Stimulated activated memory B cell treated with anti-CD40 and anti-IgM and Interleukin-4, amounts not matched to agents 10 μg/mL and 1 μg/mL and 100 μg/mL, for 72 hours (primary cell): ENCODE measurements at places on chromosomes 6 and 20.

DNA sequence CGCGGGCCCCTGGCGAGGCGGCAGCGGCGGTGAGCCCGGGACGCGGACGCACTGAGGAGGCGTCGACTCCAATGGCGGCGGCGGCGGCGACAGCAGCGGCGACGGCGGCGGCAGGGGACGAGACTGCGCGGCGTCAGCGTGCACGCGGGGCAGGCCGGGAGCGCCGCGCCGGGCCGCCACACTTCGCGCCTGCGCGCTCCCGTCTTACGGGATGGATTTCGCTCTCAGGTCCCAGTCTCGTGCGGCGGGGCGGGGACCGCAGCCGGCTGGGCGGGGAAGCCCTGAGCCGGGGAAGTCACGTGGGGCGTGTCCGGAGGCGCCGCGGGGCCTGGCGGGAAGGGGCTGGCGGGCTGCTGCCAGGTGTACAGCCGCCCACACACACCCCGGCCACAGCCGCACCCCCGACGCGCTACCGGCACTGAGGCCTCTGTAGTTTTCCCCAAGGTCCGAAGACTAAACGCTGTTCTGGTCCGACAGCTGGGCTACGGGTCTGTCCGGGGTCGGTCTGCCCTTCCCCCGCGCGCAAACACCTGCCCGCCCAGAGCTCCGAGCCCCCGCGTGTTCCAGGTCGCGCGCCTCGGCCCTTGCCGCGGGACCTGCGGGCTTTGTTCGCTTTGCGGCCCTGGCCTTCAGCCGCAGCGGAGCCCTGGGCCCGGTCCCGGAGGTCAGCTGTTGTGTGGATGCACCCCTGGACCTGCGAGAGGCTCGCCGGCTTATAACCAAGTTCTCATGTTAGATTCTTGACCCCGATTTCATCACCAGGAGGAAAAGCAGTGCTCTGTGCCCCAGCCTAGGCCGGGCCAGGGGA lies at the start of gene YTHDF1:
TSS of gene YTHDF1 (minus strand) at position 91 of the 808 bp plus-strand sequence. CDS start 239 bp downstream, outside the sequence.
- ATAC-seq, result peak; percentile 98

- ATAC-seq, result no peak
Observed at GRCh38 chr6:137156650-137157049, 16.8 kb downstream of the IL22RA2 start.

GRCh38 chr6:110389689-110390382 lies 25.5 kb downstream of the DDO start:
- no peak for ATAC-seq

GRCh38 chr6:154650351-154650750 lies 82.9 kb upstream of the SCAF8 start:
- no peak for ATAC-seq

DNA sequence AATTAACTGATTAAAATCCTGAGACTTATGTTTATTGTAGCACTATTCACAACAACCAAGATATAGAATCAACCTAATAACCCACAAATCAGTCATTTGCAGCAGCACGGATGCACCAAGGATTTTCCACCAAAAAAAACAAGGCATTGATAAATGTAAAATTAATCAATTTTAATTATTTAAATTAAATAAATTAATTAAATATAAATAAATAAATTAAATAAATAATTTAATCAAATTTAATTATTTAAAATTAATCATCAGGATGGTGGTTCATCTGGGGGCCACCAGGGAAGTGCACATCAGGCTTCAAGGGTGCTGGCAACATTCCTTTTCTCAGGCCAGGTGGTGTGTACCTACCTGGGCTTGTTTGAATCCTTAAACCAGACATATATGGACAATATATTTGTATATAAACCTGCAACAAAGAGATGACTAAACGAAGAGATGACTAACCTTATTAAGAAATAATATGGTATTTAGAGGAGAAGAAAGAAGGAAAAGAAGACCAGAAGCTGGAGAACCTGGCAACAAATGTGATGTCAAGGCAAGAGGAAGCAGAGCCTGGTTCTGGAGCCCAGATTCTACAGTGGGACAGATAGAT lies 89.2 kb downstream of the CD164 start:
- no peak for ATAC-seq

DNA sequence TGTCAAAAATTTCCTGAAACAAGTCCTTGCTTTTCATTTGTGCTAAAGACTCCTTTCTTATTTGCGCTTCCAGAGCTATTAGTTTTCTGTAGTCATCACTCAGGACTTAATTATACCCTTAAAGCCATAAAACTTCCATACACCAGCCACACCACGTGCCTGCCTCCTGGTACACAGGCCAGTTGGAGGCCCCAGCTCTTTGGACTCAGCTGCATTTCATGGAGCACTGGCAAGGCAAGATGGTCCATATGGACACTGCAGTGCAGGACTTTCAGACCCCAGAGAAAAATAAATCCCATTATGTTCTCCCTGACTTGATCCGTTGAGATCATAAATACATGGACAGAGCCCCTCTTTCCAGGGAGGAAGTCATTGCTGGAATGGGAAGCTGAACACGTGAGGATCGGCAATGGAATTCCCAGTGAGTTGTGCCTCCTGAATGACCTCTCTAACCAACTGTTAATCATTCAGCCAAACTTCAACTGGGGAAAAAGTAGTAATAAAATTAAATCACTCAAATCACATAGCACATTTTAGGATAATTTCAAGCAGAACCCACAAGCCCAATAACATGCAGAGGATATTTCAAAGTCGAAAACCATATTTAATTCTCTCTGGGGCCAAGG lies 173.1 kb downstream of the HACE1 start:
- ATAC-seq, result no peak

GRCh38 chr6:3209114-3210023 lies 18.1 kb downstream of the TUBB2B start:
- peak; percentile 81 for ATAC-seq

DNA sequence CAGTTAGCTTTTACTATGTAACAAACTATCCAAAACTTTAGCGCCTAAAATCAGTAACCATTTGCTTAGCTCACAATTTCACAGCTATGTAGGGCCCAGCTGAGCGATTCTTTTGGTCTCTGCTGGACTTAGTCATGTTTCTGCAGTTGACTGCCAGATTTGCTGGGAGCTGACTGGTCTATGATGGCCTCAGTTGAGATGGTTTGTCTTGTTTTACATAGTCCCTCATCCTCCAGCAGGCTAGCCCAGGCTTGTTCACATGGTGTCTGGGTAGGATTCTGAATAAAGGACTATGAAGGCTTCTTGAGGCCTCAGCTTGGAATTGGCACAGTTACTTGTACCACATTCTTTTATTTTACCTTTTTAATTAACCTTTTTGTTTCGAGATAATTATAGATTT lies 247.8 kb upstream of the CHD6 start:
- no peak for ATAC-seq

DNA sequence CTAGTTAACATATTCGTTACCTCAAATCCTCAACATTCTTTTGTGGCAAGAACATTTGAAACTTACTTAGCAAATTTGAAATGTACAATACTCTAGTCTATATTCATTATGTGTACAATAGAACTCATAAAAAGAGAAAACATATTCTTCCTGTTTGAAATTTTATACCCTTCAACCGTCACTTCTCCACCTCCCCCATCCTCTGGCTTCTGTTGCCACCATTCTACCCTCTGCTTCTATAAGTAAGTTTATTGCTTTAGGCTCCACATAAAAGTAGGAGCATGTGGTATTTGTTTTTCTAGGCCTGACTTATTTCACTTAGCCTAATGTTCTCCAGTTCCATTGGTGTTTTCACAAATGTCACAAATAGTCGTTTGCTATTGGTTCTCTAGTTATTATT lies 205.3 kb downstream of the TENT5A start:
- no peak for ATAC-seq

DNA sequence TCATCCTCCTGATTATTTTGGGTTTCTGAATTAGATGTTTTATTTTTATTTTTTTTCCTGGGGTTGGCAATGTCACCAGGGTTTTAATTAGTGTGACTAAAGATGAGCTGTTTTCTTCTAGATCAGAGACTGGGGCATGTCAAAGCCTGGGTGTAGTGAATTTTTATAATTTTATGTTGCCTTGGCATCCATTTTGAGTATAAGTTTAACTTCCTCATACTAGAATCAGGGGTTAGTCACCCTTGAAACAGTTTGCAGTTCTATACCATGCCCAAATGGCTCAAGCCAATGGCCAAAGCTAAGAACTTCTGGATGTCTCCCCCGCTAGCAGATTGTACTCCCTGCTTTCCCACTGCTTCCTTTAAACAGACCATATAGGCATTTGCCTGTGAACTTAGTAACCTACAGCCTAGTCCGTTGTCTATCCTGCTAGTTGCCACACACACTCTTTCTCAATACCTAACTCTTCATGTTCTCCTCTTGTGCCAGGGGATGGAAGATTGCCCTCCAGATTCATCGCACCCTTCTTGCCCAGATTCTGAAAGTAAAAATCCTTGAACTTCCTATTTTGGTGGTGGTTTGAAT lies 54.5 kb downstream of the KIAA0408 start:
- ATAC-seq, result no peak

DNA sequence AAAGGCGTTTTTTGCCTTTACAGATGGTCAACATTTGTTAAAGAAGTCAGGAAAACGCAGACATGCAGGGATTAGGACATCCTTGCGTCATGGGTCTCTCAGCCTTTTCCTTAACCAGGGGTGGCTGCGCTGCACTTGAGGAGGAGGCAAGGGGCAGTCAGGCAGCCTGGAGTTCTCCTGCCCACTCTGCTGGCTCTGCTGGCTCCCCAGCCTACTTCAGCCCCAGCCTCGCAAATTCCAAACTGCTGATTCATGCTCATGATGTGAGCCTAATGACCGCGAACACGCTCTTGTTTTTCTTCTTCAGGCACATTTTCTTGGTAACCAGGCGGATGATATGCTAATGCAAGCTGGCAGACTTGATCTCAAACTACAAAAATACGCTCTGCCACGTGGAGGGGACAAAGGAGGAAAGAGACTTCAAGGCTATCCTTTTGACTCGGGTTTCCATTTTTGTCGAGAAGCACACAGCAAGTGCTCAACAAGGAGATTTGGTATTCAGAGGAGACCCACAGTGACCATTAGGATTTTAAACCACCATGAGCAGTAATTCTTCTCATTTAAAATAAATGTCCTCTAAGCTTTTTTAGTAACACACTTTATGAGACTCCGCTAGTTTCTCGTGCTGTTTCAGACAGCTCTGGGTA lies 290.3 kb upstream of the STXBP5 start:
- ATAC-seq, result no peak

DNA sequence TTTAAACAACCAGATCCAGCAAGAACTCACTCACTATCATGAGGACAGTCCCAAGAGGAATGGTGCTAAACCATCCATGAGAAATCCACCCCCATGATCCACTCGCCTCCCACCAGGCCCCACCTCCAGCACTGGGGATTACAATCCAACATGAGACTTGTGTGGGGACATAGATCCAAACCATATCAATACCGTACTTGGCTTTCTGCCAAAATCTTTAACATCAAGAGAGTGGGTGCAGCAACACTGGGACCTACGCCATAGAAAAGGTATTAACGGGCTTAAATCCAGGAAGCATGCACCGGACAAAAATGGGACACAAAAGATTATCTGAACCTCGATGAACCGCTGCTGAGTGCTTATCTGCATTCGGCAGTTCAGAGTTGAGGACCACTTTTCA lies 322.3 kb upstream of the ARID1B start:
- ATAC-seq, result no peak

- no peak for ATAC-seq
Observed at GRCh38 chr20:54620611-54621010, 145.2 kb downstream of the DOK5 start.

GRCh38 chr6:144416773-144417172 lies 131.6 kb downstream of the UTRN start:
- ATAC-seq, result no peak

- ATAC-seq, result no peak
Observed at GRCh38 chr6:2917801-2918445, 14.8 kb upstream of the SERPINB9 start.

DNA sequence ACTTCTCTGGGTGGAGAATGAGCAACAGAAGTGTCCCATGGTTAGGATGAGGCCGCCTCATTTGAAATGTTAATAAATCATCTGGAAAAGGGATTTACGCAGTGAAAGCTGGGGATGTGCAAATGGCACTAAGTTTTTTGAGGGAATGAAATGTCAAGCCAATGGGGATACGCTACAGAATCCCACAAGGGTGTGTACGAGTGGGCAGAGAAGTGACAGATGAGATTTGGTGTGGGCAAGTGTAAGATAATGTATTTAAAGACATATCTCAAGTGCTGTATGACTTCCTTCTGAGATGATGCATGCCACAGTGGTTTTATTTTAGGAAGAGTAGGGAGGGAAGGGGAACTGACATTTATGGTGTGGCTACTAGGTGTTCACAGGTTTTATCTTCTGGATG lies 100.6 kb downstream of the LRFN2 start:
- no peak for ATAC-seq

DNA sequence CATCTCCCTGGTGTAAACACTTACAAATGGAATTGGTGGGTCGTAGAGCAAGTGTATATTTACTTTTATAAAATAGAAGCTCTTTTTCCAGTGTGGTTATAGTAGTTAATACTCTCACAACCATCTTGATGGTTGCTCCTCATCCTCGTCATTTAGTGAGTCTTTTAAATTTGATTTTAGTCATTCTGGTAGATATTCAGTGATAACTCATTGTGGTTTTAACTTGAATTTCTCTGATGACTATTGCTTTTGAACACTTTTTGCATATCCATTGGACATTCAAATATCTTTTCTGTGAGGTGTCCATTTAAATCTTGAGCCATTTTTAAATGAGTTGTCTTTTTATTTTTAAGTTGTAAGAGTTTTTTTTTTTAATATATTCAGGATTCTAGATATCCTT lies 189.2 kb upstream of the PHACTR1 start:
- ATAC-seq, result no peak

DNA sequence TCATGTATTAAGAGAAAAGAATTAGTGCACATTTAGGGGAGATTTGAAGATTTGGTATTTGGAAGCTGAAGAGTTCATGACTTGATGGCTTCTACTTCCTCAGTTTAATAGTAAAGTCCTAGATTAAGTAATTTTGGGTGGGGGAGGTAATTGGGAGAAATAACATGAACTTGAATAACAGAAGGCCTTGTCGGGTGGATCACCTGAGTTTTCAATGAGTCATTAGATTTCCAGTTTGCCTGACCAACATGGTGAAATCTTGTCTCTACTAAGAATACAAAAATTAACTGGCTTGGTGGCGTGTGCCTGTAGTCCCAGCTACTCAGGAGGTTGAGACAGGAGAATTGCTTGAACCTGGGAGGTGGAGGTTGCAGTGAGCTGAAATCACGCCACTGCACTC lies 181.0 kb downstream of the GJA1 start:
- ATAC-seq, result no peak

DNA sequence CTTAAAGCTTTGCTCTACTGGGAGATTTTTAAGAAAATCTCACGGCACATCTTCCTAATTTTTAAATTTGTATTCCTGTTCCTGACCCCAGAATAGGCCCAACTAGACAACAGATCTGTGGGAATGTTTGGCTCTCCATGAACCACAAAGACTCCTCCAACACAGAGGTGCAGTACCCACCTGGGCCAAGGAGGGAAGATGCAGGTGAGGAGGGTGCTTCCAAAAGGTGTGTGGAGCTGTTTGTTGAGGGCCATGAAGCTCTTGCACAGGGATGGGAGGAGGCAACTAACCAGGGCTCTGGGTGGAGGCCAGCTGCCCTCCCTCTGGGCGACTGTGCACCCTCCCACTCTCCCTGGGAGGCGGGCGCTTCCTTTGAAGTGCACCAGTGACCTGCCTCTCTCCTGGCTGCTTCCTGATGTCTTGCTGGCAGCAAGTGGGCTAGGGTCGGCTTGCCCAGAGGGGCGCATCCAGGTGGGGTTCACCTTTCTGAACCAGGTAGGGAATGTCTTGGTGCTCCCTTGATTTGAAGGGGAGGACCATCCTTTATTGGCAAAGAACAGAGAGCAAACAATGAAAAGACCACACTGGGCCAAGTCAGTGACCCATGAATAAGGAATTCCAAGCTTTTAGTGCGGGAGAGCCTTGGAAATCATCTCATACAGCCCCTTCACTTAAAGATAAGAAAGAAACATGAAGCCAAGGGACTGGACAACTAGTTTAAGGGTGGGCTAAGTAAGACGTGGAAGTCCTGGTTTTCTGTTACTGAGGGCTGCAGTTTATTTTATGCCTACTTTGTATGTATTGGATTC lies 76.0 kb downstream of the ANKRD6 start:
- peak; percentile 45 for ATAC-seq
